Esophagus muscularis mucosa (tissue), 4 donors: ENCODE measurements at places on chromosomes 3 and 15. TPM values are rescaled to one million over a fixed set of nuclear protein-coding genes. Genes with fewer than 3 reads are reported as not detected.

DNA sequence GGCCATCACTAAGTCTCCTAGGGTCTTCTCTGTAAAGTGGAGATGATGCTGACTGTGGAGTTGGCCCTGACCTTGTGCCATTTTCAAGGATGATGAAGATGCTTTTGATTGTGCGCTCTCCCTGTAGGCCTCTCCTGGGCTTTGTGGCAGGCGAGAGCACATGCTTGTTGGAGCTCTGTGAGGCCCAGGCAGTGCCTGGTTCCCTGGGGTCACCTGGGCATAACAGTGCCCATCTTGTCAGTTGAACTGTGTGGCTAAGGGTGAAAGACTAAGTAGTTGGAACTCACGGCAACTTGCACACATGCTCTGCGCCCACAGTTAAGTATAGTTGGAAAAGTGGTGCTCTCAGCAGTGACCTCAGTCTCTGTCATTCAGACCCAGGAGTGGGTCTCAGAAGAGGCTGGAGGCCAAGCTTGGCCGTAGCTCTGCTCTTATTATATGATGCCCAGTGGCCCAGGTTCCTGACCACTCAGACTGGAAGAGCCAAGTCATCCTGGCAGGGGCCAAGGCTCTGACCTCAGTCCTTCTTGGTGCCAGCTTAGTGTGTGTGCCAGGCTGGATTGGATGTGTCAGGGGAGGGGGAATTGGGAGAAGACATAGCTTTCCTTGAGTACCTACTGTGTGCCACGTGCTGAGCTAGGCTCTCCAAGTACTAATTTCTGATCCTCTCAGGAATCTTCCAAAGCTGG is 154.6 kb downstream of the EEFSEC start:
- no peak for DNase-seq

DNA sequence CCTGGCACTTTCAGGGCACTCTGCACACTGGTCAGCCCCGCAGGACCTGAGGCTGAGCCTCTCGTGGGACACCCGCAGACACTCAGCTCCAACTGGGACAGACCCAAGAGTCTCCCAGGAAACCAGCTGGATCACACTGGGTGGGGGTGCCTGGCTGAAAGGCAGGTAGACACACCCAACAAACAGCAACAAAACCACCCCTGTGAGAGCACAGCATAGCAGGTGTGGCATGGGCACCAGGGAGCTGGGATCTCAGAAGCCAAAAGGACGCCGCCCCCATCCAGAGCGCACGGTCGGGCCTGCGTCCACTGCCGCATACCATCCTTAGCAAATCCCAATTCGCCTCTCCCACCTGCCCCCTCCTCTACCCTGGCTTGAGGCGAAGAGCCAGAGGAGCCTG is 154.2 kb upstream of the LINGO1 start:
- no peak for DNase-seq

Gene SERINC4
- not detected for total RNA-seq

Gene MELTF
- 4.8 TPM for total RNA-seq

DNA sequence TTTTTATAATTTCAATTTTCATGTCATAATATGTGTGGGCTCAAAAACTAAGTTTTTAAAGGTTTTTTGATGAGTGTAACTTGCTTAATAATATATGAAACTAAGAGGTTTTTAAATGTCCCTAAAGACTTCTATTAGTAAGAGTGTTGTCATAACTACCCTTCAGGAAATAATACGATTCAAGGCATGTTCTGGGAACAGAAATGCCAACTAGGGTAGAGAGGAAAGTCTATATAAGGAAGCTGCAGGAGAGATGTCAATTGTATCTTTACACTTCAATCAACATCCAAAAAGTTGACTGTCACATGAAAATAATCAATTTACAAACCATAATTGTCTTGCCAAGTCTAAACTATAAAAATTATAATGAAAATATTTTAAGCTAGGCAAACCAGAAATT is 76.3 kb downstream of the SMARCC1 start:
- no peak for DNase-seq

- DNase-seq, result no peak
These were observed 23.2 kb upstream of the MUC4 start for GRCh38 chr3:195834675-195835583.

GRCh38 chr3:152213203-152213602 is 55.5 kb upstream of the MBNL1 start:
- no peak for DNase-seq

DNA sequence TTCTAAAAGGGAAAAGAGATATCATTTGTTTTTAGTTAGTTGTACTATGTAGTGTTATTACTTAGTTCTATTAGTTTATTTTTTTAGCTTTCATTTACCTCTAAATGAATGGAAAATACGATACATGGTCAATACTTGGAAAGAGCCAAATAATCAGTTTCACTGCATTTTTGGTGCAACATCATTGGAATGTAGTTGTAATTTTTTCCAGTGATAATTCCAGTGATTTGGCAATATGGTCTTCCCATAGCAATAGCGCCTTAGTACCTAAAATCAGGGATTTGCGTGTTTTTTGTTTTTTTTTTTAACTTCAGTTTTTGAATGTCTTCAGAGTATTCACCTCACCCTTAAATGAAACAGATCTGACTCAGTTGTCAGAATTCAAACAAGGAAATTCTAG is 41.8 kb downstream of the RAB8B start:
- no peak for DNase-seq

Gene IL17RC
- total RNA-seq, result 40.3 TPM

DNA sequence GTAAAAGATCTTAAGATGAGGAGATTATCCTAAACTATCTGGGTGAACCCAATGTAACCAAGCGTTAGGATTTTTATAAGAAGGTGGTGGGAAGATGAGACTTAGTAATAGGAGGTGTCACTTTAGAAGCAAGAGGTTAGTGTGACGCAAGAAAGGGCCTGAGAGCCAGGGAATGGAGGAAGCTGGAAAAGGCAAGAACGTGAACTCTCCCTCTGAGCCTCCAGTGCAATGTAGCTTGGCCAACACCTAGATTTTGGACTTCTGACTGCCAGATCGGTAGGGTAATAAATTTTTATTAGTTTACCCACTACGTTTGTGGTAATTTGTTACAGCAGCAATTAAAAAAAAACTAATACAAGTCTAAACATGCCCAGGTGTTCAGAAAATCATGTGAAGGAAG is 20.8 kb upstream of the CNTN6 start:
- no peak for DNase-seq

DNA sequence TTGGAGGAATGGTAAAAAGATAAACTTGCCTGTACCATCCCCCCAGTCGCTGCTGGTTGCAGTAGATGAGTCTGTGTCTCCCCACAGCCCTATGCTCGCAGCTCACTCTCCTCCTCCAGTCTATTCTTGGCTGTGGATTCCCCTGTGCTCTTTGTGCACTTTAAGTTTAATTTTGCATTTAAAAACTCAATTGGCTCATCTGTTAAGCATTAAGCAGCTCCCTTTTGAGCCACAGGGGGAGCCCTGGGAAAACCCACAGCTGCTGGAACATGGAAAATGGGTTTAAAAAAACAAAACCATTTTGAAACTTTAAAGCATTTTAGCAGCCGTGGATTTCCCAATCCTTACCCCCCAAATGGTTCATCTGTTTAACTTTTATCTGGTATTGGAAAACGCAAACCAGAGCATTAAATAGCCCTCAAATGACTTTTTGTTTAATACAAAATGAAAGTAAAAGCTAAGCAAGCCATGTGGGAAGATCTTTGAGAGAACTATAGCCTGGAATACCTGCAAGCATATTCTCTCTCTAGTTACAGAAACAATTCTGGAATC is 536.9 kb downstream of the ZIC1 start:
- DNase-seq, result no peak

Gene SKOR1
- total RNA-seq, result 1.2 TPM

Gene MORC1
- total RNA-seq, result not detected

Gene MED12L
- 0.40 TPM for total RNA-seq

Gene LRRC2
- total RNA-seq, result 0.69 TPM

Gene UNC13C
- total RNA-seq, result 0.98 TPM

- DNase-seq, result no peak
These were observed 30.1 kb downstream of the ESYT3 start for GRCh38 chr3:138464491-138464860.

- DNase-seq, result no peak
These were observed 30.4 kb downstream of the GABRR3 start for GRCh38 chr3:98004721-98005120.

Gene SLC35G2
- 2.9 TPM for total RNA-seq

GRCh38 chr15:54839379-54839778 is 357.4 kb downstream of the RSL24D1 start:
- DNase-seq, result no peak

- no peak for DNase-seq
These were observed 38.2 kb downstream of the TGFBR2 start for GRCh38 chr3:30644615-30645014.

Gene MOBP
- total RNA-seq, result not detected

Gene PLAAT1
- total RNA-seq, result 1.3 TPM

GRCh38 chr3:125077864-125078263 is 22.1 kb upstream of the HEG1 start:
- DNase-seq, result no peak

GRCh38 chr15:96183867-96184266 is 146.6 kb upstream of the NR2F2 start:
- no peak for DNase-seq

Gene CASR
- not detected for total RNA-seq

DNA sequence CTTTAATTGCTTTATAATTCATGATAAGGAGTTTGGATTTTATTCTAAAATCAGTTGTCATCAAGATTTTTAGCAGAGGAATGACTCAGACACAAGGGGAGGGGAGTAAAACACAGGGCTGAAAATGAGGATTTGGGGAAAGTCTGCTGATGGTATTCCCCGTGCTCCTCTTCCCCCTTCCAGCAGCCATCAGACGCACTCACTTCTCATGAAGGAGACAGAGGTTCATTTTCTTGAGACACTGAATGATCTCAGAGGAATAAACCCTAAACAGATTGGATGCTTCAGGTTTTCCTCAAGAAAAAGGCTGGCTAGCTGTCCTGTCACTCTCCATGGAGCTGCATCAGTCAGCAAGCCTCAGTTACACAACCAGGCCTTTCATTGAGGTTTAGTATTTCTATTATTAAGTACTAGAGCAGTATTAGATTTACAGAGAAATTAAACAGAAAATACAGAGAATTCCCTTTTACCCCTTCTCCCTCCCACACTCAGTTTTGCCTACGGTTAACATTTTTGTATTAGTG is 166.4 kb downstream of the C3orf70 start:
- DNase-seq, result no peak

DNA sequence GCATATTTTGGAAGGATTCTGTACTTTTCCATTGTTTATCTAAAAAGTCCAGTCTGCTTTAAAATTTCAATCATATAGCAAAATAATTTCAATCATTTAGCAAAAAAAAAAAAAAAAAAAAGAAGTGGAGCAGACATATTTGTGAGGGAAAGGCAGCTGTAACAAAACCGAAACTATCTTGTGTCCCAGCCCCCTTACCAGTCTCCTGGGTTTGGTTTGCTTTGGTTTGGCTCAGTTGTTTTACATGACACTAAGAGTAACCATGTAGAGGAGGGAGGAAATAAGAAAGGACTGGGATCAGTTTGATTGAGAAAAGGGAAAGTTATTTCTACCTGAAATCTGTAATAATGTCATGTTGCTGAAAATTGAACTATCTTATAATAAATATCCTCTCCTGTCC is 158.8 kb upstream of the GADL1 start:
- DNase-seq, result no peak

- DNase-seq, result no peak
These were observed 25.2 kb downstream of the CORO2B start for GRCh38 chr15:68603951-68604350.

GRCh38 chr3:23162934-23163333 is 40.2 kb upstream of the UBE2E2 start:
- no peak for DNase-seq

DNA sequence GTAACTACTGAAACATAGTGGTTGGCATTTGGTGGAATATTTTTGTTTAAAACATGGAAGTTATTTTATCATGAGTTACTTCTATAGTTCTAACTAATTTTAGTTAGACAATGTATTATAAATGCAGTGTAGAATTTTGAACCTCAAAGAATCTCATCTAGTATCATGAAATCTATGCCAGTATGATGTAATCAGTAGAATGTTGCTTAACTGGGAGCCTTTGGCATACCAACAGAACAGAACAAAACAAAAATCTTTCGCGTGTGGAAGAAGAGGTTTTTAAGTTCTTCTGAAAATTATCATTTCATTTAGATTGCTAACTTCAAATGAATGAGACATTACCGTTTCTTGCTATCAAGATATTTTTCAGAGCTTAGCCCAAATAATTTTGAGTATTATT is 98.4 kb upstream of the LRRFIP2 start:
- no peak for DNase-seq

GRCh38 chr3:48848816-48849515 is 1.3 kb upstream of the PRKAR2A start:
- no peak for DNase-seq

GRCh38 chr3:15815696-15816095 is 17.9 kb upstream of the ANKRD28 start:
- DNase-seq, result no peak
